ENCODE measurements at places on chromosomes 5 and 9.
A peak's percentile ranks its signal among the peaks of the same experiment; 100 is the strongest.

DNA sequence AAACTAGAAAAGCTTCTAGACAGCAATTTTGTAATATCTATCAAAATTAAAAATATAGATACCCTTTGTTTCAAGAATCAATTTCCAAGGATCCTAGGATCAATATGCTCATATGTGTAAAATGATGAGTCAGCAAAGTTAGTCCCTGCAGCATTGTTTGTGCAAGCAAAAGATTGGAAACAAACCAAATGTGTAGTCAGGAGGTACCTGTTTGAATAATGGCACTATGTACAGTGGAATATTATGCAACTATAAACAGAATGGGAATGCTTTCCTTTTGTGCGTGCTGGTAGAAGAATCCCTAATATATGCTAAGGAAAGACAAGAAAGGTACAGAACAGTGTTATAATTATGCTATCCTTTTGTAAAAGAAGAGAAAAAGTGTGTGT lies 58.5 kb upstream of the PJA2 start:
- no peak for DNase-seq

- DNase-seq: no peak
Measured at GRCh38 chr9:5188060-5188984, 2.9 kb upstream of the INSL6 start.

DNA sequence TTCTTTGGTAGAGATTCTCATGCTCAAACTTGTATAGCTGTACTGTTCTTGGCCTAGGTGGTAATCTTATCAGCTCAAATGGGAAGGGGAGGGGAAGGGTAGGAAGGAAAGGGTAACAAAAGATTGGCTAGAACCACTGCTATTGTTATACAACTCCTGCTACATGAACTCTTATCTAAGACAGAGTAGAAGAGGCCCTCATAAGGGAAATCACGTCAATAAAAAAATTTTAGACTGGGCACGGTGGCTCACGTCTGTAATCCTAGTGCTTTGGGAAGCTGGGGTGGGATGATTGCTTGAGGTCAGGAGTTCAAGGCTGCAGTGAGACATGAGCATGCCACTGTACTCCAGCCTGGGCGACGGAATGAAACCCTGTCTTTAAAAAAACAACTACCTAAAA lies 15.9 kb downstream of the STOM start:
- no peak for DNase-seq

DNA sequence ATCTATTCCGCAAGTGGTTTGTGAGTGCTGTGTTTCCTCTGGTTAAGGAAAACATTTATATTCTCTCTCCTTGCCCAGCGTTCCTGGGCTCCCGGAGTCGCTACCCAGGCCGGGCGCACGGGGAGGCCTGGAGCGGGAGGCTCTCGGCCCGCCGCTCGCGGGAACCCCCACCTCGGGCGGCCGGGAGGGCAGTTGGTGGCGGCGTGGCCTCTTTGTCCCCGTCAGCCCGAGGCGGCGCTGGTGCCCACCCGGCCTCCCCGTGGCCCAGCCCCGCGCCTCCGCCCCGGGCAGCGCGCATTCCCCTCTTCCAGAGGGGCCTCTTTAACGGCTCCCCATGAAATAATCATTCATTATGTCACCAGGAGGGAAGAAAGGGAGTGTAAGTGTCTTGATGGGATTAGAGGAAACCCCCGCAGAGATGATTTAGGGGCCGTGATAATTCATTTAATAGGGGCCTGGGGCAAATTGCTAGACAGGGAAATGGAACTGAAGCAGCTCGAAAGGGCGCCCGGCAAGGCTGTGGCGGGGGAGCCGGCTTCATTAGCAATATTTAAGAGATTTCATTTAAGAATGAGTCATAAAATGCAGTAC lies 181.9 kb upstream of the TBCA start:
- peak; percentile 55 for DNase-seq

DNA sequence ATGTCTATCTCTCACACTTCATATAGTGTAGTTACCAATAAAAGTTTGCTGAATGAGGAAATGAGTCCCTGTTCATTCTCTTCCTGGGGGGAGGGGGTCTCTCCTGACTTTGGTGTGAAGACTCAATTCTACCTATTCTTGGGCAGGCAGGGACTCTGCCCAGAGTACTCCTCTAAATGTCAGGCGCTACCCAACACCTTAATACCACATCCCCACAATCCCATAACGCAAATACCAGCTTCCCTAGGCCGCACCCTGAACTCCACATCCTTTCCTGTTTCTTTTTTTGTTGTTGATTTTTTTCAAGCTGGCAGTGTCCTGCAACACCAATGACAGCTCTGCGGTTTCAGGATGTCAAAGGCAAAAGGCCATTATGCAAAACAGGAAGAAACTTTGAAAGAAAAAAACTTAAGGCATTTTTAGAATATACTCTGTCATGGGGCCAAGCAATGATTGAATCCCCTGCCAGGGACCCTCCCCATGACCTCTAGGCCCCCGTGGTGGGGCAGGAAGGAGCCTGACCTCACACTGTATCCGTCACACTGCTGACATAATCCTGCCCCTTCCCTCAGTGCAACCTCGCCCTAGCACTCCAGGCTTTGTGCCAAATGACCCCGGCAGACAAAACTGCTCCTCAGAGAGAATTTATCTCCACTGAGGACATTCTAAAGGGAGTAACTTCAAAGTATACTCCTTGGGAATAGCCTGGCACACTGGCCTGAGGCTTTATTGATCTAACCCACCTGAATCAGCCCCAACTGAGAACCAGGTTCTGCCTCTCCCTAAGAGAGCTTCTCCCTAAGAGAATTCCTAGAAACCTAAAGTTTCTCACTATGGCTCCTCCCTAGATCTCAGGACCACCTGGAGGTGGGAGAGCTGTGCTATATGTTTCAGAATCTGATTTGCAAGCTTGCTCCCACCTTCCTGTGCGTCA lies 8.0 kb downstream of the B4GALT1 start:
- no peak for DNase-seq

DNA sequence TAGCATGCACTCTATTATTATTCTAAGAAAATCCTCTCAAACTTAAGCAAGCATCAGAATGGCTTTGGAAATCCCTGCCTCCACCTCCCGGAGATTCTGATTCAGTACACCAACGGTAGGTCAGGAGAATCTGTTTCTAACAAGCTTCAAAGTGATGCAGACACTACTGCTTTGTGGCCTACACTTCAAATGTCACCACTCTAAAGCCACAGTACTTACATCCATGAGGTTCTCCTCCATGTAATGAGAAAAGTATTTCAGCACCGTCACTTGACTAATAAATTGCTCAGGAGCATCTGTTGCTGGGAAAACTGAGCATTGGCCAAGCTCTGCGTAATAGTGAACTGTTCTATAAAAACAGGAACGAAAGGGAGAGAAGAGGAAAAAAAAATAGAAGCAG lies 4.8 kb downstream of the PLK2 start:
- no peak for DNase-seq

GRCh38 chr9:105401651-105402050 lies 46.2 kb upstream of the FSD1L start:
- DNase-seq: no peak

DNA sequence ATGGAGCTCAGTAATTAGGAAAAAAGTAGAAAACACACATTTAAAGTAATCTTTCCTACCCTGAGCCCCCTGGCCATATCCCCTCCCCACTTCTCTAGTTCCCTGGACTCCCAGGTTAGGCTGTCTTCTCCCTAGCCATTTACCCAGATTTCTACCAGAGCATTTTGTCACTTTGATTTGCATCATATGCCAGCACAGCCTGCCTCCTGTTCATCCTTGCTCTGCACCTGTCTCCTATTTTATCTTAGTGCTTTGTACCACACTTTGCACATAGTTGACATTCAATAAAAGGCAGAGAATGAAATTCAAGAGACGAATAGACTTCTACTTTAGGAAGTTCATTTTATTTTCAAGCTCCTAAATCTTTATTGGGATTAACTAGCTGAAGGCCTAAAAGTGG lies 344.5 kb downstream of the EBF1 start:
- DNase-seq: no peak

- DNase-seq: no peak
Measured at GRCh38 chr5:128273736-128274135, 190.2 kb downstream of the SLC12A2 start.

- no peak for DNase-seq
Measured at GRCh38 chr9:13648068-13648467, 368.6 kb upstream of the MPDZ start.

GRCh38 chr9:131306397-131307004 lies 17.0 kb downstream of the PLPP7 start:
- DNase-seq: no peak

DNA sequence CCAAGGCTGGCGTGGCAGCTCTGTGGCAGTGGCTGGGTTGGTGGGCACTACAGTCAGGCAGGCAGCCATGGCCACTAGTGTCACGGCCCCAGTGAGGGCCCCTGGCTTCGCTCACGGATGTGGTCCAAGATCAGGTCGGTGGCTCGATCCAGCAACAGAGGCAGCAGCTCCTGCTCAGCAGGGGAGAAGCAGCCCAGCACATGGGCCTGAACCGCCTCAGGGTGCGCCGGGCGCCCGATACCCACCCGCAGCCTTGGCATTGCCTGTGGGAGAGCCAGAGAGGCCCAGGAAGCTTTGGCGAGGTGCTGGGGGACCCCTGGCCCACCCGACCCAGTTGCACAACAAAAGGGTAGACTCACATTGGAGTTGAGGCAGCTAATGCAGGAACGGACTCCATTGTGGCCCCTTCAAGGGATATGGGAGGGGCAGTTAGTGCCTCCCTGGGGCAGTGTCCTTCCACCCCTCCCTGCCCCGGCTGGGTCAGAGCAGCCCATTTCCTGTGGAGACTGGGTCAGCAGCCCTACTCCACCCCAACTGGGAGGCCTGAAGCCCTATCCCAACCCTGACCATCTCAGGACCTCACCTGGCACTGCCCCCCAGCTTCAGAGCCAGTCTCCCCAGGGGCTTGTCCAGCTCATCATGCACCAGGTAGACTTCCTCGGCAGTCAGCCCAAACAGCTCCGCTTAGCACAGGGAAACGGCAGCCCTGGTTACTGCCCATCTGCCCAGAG lies 1.3 kb downstream of the PTRH1 start:
- no peak for DNase-seq

DNA sequence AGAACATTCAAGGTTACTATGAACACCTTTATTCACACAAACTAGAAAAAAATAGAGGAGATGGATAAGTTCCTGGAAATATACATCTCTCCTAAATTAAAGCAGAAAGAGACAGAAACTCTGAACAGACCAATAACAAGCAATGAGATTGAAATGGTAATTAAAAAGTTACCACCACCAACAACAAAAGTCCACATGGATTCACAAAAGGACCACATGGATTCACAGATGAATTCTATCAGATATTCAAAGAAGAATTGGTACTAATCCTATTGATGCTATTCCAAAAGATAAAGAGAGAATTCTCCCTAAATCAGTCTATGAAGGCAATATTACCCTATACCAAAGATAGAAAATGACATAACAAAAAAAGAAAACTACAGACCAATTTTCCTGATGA lies 518.9 kb downstream of the PRDM9 start:
- DNase-seq: no peak

DNA sequence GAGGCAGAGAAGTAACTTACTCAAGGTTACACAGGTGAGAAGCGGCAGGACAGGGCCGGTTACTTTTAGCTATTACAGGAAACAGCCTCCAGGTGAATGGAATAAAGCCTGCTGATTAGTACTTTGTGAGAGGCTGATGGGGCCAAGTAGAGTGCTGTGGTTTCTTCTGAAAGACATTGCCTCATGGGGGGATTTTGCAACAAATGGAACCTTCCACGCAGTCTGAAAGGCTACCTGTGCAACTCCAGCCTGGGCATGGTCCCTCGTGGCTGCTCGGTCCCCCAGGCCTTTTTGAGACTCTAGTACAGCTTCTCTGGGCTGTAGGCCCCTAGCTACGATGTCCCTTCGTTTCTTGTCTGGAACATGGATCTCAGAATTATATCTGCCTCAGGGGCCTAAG lies 2.0 kb downstream of the TMEM268 start:
- no peak for DNase-seq

GRCh38 chr9:123637945-123638634 lies 282.1 kb downstream of the CRB2 start:
- no peak for DNase-seq

DNA sequence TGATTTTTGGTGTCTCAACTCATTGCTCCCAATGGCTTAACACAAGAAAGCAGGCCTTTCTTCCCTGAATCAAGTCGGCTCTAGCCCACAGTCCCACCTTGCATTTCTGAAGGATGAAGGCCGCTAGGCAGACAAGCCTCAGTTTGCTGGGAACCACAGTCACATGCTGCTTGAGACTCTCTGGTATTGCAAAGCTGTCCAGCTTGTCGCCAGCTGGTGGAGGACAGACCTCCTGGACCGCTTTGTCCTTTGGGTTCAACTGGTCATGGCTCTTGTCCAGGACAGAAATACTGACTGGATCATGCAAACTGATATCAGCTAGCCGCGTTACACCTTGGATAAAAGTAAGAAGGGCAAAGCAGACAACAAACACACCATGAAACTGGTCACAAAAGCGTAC lies 23.1 kb downstream of the DDX31 start:
- DNase-seq: no peak

GRCh38 chr9:134892820-134893420 lies 12.3 kb downstream of the FCN2 start:
- no peak for DNase-seq

GRCh38 chr5:73351593-73351992 lies 97.0 kb downstream of the FOXD1 start:
- no peak for DNase-seq

GRCh38 chr5:160262151-160263074 lies 33.1 kb downstream of the FABP6 start:
- no peak for DNase-seq

GRCh38 chr9:6984941-6985578 lies 227.3 kb downstream of the KDM4C start:
- DNase-seq: no peak
